ENCODE measurements at places on chromosomes 1 and 21. TPM values are rescaled to one million over a fixed set of nuclear protein-coding genes. Genes with fewer than 3 reads are reported as not detected.

Gene AADACL4
- not detected for polyA plus RNA-seq

Gene S100PBP
- 22.5 TPM for polyA plus RNA-seq

Gene OR2T29
- not detected for polyA plus RNA-seq

Gene NUP210L
- 0.03 TPM for polyA plus RNA-seq

Gene OR2W3
- 0.49 TPM for polyA plus RNA-seq

Gene ADGRL4
- polyA plus RNA-seq: 11.9 TPM

Gene PLEKHN1
- polyA plus RNA-seq: 0.08 TPM

Gene SPRR1B
- polyA plus RNA-seq: not detected

Gene PIK3C2B
- polyA plus RNA-seq: 27.6 TPM

Gene SLC5A3
- polyA plus RNA-seq: 4.0 TPM

Gene ACTL8
- not detected for polyA plus RNA-seq

Gene ABCA4
- polyA plus RNA-seq: 0.59 TPM

Gene CELA2A
- 0.35 TPM for polyA plus RNA-seq

Gene LINGO4
- polyA plus RNA-seq: 0.47 TPM

Gene HSPA6
- 0.57 TPM for polyA plus RNA-seq

DNA sequence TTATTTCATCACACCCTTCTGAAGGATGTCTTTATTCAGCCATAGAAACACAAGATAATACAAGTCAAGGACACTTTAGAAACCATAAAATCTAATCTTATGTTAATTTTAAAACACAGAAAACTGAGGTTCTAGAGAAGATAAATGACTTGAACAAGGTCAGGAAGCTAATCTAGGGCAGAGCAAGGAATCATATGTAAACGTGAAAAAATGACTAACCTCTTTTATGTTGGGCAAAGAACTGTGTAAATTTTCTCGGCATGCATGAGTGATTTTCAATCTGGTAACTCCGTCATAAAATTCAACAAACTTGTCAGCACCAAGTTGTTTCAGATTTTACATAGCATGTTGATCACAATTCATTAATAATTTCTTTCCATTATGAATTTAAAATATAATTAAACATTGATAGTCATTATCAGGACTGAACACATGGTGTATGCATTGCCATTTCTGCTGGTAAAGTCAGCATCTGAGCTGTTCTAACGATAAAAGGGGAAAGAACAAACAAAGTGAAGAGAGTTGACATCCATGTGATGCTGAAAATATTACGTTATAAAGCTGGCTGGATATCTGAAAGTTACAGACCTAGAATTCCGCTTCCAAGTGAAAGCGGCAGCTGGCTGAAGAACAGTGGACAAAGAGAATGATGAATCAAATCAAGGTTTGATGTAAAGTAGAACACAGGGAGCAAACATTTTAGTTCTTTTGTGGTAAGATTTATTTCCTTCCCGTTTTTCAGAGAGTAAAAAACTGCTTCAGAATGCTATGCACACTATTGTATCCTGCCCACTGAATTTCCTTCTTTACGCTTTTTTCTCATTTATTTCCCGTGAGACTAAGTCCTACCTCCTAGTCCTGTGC, 1037.4 kb upstream of the TMPRSS15 start:
- DNase-seq: no peak

- DNase-seq: no peak
Observed at GRCh38 chr1:117466761-117467160, 99.5 kb downstream of the MAN1A2 start.

- DNase-seq: no peak
Observed at GRCh38 chr1:70910013-70910412, 137.6 kb downstream of the PTGER3 start.

- DNase-seq: no peak
Observed at GRCh38 chr1:165109013-165109412, 247.5 kb downstream of the LMX1A start.

DNA sequence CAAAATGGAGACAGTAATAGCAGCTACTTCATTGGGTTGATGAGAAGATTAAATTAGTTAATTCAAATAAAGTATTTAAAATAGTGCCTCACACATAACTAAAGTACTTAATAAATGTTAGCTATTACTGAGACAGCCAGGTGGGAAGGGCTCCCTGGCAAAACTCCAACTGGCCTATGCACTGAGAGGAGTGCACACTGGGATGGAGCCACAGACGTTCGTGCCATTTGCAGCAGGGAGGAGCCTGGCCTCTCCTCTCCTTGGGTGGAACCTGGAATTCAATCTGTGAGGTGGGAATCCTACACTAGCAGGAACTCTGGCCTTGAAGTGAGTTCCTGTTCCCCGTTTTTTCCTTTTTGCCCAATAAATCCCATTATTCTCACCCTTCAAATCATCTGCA, 28.1 kb downstream of the SLC5A9 start:
- DNase-seq: no peak

- DNase-seq: no peak
Observed at GRCh38 chr1:4177425-4178150, 277.5 kb upstream of the C1orf174 start.

GRCh38 chr1:234719454-234720251, 109.7 kb upstream of the IRF2BP2 start:
- no peak for DNase-seq

DNA sequence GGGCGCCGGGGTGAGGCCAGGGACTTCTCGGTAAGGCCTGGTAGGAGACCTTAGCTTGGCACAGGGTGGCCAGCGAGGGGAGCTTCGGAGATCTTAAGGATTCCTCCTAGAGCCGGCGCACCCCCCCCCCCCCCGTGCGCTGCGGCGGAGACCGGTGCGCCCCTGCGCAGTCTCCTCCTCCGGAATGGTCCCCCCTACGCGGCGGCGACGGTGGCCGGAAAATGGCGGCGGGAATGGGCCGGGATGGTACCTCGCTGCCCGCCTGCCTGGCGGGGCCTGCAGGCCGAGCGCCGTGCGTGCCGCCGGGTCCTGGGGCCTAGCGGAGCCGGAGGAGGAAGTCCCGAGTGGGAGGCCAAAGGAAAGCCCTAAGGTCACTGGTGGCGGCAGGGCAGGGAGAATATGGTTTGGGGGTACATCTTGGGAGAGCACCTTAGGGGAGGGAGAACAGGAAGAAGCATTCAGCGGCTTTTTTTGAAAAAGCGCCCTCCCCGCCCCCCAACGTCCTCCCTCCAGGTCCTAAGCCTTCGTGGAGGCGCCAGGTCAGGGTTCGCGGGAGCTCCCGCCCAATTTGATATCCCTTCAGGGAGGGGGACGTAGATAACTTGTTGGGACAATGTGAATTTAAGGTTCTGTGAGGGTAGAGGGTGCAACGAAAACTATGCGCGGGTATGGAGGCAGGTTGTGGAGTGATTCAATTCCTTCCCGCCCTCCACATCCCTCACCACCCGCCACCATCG, 429 bp downstream of the SRRM1 start:
- no peak for DNase-seq

- no peak for DNase-seq
Observed at GRCh38 chr1:99749504-99750347, 16.7 kb downstream of the FRRS1 start.

DNA sequence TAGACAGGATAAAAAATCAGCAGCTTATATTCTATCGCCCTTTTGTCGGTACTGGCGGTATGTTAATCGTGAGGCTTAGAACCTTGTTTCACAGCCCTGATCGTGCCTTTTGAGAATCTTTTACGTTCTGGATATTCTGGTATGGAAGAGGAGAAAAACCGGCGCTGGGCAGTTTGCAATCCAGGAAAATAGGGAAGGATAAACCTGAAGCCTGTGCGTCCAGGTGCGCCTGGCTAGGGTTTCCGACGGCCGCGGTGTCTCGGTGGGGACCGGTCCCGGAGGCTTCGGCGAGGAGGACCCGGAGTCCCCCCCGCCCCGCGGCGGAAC, 258 bp upstream of the SYPL2 start:
- DNase-seq: no peak

- no peak for DNase-seq
Observed at GRCh38 chr1:27105018-27105417, 49.9 kb downstream of the SLC9A1 start.

DNA sequence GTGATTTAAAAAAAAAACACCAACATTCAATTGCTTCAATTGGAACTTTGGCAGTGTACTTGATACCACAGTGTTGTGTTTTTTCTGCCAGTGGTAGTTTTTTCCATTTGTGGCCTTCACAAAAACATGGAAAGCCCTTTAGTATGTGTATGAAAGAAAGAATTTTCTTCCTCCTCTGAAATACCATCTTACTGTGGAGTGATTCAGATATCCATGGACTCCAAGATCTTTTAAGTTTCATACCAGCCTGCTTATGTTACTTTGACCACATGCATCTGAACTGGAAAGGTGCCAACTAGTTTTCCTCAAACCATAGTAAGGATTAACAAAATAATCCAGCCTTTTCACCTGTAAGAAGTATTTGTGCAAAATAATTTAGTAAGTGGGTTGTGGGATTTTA, 3.4 kb downstream of the PPP2R5A start:
- DNase-seq: no peak

GRCh38 chr1:87632232-87632631, 303.6 kb downstream of the LMO4 start:
- no peak for DNase-seq

DNA sequence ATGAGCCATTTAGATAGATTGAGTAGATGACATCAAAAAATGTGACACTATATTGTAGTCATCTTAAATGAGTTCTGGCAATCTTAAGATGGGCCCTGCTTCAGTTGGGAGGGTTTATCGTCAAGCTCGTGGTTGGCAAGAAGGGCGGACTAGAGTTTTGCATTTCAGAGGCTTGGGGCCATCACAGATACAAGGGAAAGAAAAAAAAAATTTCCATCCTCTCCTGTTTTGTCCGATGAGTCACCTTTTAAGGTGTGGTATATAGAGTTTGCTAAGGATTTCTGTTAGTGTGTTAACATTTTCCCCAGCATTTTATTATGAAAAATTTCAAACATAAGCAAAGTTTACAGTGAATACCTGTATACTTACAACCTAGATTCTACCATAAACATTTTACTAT, 31.8 kb upstream of the KCNQ4 start:
- no peak for DNase-seq

GRCh38 chr1:221869779-221870178, 127.9 kb upstream of the DUSP10 start:
- DNase-seq: no peak

DNA sequence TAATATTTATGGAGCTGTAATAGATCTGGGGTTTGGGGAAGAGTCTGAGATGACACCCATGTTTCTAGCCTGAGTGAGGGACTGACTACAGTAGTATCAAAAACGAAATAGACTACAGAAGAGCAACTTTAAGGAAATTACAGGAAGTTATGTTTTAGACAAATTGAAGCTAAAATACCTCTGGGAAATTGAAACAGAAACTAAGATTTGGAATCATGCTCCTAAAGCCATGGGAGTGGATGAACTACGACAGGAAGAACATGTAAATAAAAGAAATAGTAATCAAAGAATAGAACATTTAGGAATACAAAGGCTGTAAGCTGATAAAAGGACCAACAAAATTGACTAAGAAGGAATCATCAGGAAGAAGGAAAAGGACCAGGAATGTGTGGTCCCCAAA, 68.9 kb downstream of the KIAA0319L start:
- no peak for DNase-seq

DNA sequence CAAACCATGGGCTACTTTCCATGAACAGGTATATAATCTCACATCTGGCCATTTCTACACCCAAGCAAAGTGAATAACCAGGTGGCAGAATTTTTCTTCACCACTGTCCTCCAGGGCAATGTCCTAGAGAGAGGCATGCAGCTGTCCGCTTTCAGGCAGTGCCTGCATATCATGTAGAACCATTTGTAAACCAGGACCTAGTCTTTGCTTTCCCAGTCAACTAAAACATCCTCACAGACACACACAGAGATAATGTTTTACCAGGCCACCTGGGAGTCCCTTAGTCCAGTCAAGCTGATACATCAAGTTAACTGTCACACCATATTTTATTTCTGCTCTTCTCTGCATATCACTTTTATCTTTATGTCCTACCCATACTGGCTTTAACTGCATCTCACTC, 26.2 kb downstream of the TNFSF18 start:
- DNase-seq: no peak

DNA sequence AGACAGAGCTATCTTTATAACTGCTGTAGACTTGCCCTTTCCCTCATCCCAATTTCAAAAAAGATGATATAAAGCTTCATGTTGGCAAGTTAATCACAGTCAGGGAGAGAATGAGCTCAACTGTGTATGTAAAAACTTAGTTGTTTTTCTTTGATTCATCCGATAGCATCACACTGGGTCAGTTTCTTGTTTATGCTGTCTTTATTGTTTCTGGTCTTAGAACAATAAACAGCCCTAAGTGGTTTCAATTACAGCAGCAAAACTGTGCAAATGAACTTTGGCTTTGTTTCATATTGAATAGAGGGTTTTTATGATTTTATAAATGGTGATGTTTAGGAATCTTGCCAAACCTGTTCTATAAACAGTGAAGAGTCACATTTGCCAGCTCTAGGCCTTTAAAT, 423.8 kb upstream of the CXADR start:
- no peak for DNase-seq

DNA sequence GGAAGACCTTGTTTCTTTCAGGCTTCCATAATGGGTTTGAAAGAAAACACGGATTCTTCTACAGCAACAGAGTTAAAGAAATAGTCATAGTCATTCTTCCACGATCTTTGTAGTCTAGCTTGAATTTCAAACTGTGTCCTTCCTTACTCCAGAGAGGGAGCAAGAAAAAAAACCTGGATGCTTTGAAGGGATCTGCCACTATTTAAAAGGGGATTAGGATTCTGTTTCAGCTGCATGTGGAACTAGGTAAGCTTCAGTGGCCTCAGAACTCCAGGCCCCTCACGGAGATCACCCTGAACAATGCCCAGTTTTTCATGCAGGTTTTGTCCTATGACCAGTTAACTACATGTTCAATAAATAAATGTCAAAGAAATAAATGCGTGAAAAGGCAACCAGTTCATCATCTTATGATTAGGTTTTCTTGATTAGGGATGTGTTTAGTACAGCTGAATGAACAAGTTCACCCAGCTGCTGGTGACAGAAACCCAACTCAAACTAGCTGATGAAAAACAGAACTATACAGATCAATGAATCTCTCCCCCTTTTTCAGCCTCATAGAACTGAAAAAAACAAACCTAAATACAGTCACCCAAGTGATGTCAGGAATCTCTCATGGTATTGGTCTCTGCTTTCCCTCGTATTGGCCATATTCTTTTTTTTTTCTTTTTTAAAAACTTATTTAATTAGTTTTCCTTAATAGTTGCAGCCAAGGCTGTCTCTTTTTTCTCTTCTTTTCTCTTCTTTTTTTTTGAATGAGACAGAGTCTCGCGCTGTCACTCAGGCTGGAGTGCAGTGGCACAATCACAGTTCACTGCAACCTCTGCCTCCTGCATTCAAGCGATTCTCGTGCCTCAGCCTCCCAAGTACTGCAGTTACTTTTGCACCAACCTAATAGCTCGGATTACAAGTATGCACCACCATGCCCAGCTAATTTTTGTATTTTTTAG, 14.6 kb upstream of the MPZL1 start:
- DNase-seq: no peak

GRCh38 chr1:201272799-201273198, 10.5 kb upstream of the PKP1 start:
- no peak for DNase-seq

- DNase-seq: peak; percentile 85
Observed at GRCh38 chr1:222589462-222590302, at the start of gene TAF1A. TAF1A (minus strand) TSS chr1:222589933.

DNA sequence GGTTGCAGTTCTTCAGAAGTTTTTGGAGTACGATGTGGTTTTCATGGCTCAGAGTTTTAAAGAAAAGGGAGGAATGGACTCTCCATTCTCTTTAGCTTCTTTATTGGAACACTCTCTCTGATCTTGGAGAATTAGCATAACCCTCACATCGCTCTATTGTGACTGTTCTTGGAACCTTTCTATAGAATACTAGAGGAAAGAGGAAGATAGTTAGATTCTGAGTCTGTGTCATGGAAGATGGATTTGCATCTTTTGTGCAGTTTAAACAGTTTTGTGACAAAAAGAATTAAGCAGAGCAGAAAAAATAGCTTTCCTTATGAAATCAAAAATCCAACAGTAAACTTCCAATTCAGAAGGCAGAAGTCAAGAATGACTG, 61.0 kb downstream of the KCNJ6 start:
- no peak for DNase-seq
